KG1 (cell line): ENCODE measurements at places on chromosomes 16 and 17.

- no peak for DNase-seq
Observed at GRCh38 chr17:18138065-18138749, 29.7 kb downstream of the MYO15A start.

- DNase-seq, result no peak
Observed at GRCh38 chr17:81109957-81110356, 55.4 kb upstream of the PVALEF start.

GRCh38 chr17:66032082-66032712 is 159.7 kb downstream of the CEP112 start:
- no peak for DNase-seq

- DNase-seq, result peak; percentile 10
Observed at GRCh38 chr16:1331712-1332617, 1.5 kb upstream of the BAIAP3 start.

DNA sequence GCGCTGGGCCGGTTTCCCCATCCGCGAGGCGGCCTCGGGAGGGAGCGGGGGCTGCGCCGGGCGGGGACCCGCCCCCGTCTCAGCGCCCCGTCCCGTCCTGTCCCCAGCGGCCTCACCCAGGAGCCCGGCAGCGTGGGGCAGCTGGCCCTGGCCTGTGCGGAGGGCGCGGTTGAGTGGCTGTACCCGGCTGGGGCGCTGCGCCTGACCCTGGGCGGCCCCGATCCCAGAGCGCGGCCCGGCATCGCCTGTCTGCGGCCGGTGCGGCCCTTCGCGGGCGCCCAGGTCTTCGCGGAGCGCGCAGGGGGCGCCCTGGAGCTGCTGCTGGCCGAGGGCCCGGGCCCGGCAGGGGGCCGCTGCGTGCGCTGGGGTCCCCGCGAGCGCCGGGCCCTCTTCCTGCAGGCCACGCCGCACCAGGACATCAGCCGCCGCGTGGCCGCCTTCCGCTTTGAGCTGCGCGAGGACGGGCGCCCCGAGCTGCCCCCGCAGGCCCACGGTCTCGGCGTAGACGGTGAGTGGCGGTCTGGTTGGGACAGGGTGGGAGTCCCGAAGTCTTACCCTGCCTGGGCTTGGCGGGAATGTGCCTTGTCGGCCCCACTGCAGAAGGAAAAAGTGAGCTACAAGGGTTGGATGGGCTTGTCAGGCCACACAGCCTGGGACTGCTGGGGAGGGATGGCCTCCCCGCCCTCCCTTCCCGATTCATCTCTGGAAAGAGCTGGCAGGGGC is 720 bp downstream of the METRN start:
- DNase-seq, result no peak

- DNase-seq, result no peak
Observed at GRCh38 chr17:64094412-64094811, 35.5 kb downstream of the ERN1 start.

GRCh38 chr16:10182222-10183053 is at the start of gene GRIN2A:
GRIN2A (minus strand) TSS chr16:10182428; CDS start chr16:10180411, 2,017 bp downstream.
- no peak for DNase-seq

- no peak for DNase-seq
Observed at GRCh38 chr16:25007284-25007984, 7.7 kb downstream of the ARHGAP17 start.

DNA sequence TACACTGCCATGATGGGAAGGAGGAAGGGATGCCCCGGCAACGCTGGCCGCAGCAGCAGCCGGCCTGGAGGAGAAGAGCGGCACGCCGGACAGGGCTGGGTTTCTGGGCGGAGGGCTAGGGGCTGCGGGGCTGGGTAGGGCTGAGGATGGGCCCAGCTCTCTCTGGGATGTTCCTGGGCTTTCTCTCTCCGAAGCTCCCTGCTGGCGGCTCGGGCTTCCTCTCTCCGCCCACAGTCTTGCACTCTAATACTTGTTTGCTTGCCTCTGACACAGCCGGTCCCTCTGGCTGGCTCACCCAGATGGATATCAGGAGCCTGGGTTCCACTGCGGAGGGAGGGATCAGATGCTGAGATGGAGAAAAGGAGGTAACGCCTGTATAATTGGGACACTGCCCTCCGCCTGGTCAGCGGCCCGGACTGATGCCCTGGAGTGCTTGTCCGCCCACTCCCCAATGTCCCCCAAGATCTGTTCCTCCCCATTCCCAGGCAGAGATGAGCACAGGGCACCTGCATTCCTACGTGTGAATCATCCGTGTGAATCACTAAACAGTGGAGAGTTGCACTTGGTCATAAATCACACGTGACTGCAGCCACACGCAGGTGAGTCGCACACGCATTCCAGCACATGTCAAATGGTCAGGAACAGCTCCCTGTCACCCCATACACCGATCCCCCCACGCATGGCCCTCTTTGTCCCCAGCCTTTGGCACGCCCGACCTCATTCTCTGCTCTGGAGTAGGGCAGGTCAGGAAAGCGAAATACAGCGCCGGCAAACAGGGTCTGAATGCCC is at the start of gene ALOXE3:
ALOXE3 (minus strand) TSS at position 535 of the 789 bp plus-strand sequence; CDS start at position 11, 524 bp downstream.
- no peak for DNase-seq

DNA sequence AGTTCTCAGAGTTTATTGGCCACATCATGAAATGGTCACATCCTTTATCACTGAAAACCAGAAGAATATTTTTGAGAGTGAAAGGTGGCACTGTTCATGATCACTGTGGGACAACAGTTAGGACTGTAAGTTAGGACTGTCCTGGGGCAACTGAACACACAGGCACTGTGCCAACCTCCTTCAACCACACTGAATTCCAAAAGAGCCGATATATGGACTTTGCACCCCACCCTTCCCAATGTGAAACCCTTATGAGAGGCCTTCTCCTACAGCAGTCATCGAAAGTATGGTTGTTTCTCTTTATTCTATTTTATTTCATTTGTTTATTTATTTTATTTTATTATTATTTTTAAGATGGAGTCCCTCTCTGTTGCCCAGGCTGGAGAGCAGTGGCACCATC is 353.5 kb downstream of the TOX3 start:
- no peak for DNase-seq
